Stimulated activated CD4-positive, alpha-beta T cell treated with anti-CD3 and anti-CD28 coated beads, Interleukin-15, amount 100 ng/mL, for 24 hours (primary cell): ENCODE measurements at places on chromosomes 16 and 17.

DNA sequence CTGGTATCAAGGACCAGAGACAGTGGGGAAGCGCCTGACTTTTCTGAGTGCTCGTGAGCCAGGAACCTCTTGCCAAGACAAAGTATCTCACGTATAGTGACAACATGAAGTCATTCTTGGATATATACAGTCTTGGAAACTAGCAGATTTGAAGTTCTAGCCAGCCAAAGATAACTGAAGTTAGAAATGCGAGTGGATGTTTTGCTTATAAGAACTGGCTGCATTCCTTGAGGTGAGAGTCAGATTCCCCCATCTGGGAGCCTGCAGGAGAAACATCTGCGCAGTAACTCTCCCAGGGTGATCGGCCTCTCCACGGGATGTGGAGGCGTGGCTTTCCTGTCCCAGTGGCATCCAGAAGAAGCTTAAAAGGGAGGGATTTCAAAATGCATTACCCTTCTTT, 89.8 kb downstream of the SHISA6 start:
- DNase-seq, result no peak

GRCh38 chr17:44400226-44400847, 10.9 kb upstream of the ITGA2B start:
- no peak for DNase-seq

GRCh38 chr17:66665194-66665593, 169.7 kb upstream of the CACNG5 start:
- no peak for DNase-seq

DNA sequence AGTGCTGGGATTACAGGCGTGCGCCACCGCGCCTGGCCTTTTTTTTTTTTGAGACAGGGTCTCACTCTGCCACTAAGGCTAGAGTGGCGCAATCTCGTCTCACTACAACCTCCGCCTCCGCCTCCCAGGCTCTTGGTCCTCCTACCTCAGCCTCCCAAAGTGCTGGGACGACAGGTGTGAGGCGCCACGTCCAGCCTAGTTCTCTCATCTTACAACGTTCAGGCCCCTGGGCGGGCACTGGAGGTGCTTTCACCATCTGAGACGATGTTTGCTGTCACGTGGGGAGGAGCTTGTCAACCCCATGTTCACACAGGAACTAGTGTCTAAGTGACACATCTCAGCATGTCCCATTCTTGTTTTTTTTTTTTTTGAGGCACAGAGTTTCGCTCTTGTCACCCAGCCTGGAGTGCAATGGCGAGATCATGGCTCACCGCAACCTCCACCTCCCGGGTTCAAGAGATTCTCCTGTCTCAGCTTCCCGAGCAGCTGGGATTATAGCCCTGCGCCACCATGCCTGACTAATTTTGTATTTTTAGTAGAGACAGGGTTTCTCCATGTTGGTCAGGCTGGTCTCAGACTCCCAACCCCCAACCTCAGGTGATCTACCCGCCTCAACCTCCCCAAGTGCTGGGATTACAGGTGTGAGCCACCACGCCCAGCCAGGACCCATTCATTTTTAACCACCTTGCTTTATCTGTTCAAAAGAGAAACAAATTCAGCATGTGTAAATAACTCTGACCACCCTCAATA, 5.2 kb upstream of the FANCA start:
- no peak for DNase-seq

GRCh38 chr16:88538366-88539060, 31.7 kb upstream of the ZC3H18 start:
- no peak for DNase-seq

- DNase-seq, result no peak
These were observed 335.1 kb downstream of the GRIN2A start for GRCh38 chr16:9847146-9847545.

- no peak for DNase-seq
These were observed 18.4 kb upstream of the G6PC1 start for GRCh38 chr17:42882166-42882565.

GRCh38 chr17:33140413-33141099, 148.9 kb downstream of the SPACA3 start:
- DNase-seq, result no peak

DNA sequence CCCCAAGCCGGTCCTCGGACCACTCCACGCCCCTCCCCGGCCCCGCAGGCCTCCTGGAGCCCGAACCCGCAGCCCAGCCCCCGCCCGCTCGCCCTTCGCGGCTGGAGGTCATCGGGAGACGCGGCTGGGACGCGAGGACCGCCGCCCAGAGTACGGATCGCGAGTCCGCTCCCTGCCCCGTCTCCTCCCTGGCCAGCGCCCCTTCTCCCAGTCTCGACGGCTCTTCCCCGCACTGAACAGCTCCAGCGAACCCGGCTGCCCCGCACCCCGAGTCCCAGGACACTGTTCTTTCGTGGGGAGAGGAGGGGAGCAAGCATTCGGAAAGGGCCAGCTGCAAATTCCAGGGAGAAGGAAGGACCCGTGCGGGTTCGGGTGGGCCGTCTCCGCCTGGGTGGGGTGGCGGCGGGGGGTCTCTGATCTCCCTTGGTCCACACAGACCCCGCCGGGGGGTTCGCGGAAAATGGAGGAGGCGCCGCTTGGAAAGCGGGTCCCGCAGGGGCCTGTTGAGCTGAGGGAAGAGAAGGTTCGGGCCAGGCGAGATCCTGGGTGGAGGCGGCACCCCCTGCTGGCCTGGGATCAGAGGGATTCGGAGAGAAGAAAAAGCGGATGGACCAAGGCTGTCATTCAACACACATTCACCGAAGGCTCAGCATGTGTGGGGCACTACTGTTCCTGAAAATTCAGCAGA, 632 bp upstream of the RTN4RL1 start:
- peak; percentile 55 for DNase-seq

DNA sequence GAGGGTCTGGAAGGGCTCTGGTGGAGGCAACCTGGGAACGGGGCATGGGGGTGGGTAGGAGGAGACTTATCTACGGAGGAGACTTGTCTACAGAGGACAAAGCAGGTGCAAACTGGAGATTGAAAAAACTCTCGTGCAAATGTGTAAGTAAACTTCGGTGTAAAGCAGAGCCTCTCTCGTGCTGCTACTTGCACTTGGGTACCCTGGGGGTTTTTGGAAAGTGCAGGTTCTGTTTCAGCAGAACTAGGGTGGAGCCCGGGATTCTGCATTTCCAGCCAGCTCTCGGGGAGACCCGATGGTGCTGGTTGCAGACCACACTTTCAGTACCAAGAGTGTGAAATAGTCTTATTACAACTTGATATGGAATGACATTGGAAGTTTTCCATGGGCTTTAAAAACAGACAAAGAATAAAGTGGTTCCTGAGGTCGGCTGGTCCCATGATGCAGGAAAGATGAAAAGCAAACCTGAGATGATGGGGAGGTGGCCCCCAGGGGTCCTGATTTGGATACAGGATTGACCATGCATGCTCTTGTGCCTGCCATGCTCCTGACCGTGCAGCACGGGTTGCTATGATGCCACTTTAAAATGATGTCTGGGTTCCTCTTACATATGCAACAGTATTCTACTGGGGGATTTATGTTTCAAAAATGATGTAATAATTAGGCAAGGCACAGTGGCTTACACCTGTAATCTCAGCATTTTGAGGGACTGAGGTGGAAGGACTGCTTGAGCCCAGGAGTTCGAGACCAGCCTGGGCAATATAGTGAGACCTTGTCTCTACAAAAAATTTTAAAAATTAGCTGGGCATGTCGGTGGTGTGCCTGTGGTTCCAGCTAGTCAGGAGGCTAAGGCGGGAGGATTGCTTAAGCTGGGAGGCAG, 69.3 kb downstream of the IRF8 start:
- no peak for DNase-seq

DNA sequence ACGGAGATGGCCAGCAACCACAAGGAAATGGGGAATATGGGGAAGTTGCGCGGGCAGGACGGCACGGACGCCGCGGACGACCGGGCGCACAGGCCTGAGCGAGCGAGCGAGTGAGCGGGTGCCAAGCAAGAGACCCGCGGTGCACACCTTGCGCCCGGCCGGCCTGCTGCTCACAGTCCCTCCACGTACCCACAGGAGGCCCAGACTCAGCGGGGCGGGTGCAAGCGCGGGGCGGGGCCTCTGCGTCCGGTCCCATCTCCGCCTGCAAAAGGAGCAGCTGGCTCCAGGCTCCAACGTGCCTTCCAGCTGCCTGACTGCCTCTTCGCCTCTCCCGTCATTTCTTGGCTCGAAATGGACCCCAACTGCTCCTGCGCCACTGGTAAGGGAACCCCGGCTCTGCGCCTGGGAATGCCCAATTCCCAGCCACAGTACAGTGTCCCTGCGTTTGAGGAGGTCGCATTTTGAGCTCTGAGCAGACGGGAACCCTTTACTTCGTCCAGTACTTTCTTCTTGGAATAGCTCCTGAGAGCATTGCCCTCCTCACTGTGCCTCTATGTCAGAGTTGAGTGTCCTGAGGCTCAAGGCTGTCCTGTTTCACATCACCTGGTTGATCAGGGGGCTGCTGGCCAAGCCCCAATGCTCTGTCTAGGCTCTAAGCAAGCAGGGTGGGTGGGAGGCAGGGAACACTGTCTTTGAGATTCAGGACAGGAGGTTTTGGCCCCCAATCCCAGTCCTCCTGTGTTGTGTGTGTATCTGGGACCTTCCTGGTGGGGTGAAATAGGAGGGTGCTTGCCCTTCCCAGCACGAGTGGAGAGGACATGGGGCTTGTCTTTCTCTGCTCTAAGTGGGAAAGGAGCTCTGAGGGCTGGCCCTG, 8.1 kb upstream of the MT1E start:
- DNase-seq, result peak; percentile 81

- DNase-seq, result peak; percentile 62
These were observed 643 bp downstream of the HSDL1 start for GRCh38 chr16:84144209-84144858.

DNA sequence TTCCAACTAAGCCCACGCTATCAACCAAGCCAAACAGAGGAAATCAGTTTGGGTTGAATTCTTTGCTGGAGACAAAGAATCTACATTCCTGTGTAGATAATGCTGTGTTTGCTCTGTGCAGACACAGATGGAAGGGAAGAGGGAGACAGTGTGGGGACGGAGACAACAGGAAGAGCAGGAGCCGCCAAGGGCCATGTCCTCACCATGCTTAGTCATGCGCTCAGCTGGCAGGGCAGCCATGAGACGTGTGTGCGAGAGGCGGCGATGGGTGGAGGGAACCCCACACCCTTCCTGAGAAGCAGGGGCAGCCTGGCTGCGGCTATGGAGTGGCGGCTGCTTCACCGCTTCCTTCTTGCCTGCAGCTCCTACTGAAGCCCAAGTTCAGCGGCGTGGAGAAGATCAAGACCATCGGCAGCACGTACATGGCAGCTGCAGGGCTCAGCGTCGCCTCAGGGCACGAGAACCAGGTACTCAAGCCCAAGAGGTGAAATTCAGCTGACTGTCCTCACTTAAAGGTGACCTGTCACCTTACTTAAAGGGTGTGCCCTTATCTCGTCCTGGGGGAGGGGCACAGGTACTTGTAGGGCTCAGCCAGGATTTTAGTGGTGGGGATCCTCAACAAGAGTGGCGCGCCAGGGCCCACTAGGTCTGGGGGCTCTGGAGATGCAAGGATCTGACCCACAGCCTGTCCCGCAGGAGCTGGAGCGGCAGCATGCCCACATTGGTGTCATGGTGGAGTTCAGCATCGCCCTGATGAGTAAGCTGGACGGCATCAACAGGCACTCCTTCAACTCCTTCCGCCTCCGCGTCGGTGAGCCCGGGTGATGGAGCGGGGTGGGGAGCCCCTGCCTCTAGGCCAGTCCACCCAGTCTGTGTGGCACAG, 47.5 kb downstream of the ADCY7 start:
- peak; percentile 59 for DNase-seq

DNA sequence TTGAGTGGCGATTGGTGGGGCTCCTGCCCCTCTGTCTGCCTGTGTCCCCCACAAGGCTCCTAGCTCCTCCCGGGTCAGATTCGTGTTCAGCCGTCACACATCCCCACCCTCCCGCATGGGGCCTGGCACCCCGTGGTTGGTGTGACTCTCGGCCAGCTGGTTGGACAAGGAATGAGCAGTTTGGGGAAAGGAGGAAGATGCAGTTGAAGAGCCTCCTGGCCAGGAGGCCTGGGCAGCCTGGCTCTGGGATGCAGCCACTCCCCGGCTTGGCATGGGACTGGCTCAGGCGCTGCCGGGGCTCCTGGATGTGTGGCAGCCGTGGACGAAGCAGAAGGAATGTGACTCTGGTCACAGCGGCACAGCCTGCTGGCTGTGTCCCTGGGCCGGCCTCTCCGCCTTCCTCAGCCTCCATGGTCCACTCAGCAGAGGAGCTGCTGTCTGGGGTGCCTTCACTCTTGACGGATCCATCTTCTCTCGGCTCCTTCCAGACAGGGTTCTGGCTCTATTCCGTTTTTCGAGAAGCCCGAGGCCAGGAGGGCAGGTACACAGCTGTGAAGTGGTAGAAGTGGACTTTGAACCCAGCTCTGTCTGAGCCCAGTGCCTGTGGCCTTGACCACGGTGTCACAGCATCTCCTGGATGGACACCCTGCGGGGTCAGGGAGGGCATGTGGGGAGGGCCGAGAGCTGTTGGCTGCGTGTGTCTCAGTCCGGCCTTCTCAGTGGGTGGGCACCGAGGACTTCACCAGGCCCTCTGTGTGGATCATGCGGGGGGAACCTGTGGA, 2.1 kb downstream of the TRAF7 start:
- DNase-seq, result no peak

DNA sequence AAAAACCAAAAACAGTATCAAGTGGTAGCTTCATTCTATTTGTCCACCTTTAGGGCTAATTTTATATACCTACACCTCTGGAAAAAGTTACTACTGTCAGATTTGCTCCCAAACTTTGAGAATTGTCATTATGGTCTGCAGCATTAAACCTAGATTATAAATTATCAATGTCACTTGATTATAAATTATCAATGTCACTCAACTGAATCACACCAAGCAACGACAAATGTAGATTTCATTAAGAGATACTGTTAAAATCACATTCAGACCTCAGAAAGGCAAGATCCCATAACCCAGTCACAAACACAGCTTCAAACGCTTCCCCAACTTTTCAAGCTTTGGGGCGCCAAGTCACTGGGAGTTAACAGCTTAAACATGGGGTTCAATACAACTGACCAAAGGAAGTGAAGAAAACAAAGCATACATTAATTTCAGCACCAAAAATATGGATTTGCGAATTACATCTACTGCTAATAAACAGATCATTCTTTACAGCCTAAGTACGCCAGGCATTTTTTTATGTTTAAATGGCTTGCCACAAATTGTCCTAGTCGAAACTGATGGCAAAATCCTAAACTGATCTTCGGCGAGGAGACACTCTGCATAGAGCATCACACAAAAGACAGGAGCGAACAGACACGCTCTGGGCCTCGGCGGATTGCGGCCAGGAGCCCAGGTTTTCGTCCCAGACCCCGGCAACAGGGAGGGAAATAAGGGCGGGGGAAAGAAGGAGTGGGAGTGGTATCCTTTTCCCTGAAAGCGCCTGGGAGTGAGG, 981 bp downstream of the GLG1 start:
- DNase-seq, result no peak
